ENCODE measurements at places on chromosomes 2 and 18.
A peak's percentile ranks its signal among the peaks of the same experiment; 100 is the strongest.

DNA sequence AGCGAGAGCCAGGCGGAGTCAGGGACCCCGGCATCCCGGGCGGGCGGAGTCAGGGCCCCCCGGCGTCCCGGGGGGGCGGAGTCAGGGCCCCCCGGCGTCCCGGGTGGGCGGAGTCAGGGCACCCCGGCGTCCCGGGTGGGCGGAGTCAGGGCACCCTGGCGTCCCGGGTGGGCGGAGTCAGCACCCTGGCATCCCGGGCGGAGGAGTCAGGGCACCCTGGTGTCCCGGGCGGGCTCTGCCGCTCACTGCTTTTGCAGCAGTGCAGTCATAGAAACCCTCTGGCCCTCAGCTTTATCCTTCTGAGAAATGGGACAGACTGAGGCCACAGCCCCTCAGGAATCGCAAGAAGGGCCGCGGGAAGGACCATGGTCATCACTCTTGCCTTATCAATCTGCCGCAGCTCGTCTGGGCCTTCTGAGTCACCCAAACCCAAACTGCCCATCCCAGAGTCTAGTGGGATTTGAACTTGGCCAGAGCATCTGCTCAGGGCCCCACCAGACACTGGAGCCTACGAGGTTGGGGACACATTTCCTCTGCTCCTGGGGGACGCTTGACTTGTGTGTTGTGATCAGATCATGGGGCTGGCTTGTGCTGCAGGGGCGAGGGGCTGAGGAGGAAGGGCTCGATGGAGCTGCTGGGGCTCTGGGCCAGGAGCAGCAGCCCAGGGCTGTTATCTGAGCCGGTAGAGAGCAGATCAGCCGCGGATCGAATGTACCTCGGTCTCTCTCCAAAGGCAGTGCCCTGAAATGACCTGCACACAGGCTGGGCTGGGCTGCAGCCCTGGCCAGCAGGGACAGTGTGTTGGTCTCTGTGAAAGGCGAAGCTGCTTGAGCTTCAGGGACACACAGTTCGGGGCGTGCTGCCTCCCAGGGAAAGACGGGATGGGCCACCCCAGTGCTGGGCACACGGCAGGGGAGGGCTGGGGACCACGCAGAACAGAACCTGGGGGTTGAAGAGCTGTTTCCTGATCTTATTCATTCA lies 290.1 kb upstream of the HDAC4 start:
- DNase-seq = no peak

GRCh38 chr2:206585335-206585734 lies 57.0 kb upstream of the FAM237A start:
- no peak for DNase-seq

- DNase-seq = no peak
These were observed 187.2 kb downstream of the INO80D start for GRCh38 chr2:205898744-205899143.

DNA sequence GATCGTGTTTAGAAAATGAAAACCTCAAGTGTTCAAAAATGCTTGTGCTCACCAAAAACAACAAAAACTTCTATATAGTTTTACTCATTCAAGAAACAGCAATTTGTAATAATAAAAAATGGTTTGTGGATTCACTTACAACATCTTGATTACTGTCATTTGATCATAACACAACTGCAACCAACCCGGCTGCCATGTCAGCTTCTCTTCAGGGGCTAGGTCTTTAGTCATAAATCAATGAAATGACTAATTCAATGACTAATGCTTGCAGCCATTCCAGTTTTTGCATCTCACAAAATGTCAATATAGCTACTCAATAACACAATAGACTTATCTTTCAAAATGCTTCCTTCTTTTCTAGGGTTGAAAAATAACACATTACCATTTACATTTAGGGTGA lies 128.0 kb downstream of the OLA1 start:
- DNase-seq = no peak

DNA sequence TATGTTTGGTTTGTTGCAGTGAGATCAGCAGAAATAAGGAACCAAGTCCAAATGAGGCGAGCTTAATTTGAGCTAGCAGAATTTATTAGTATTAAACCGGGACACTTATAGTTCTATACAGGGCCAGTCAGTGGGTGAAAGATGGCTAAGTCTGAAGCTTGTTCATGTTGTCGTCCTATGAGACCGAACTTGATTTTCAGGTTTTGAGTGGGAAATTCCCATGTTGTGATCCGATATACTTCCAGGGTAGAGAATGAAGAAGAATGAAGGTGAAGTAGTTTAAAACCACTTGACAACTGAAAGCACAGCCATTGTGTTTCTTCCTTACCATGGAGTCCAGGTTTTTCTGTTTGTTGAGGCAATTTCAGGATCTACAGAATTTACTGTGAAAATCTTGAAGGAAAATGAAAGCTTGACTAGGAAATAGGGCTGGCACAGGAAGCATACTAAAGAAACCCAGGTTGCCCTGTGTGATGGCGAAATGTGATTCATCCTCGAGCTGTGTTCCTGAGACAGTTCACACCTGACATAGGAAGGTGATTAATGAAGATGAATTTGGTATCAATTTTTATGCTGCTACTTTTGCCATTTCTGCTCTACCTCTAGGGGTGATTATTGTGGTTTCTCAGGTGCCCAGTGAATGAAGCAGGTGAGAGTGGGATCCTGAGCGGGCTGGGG lies 37.6 kb upstream of the MGAT5 start:
- no peak for DNase-seq

- DNase-seq = peak; percentile 16
These were observed 1.5 kb downstream of the PROM2 start for GRCh38 chr2:95275601-95276243.

DNA sequence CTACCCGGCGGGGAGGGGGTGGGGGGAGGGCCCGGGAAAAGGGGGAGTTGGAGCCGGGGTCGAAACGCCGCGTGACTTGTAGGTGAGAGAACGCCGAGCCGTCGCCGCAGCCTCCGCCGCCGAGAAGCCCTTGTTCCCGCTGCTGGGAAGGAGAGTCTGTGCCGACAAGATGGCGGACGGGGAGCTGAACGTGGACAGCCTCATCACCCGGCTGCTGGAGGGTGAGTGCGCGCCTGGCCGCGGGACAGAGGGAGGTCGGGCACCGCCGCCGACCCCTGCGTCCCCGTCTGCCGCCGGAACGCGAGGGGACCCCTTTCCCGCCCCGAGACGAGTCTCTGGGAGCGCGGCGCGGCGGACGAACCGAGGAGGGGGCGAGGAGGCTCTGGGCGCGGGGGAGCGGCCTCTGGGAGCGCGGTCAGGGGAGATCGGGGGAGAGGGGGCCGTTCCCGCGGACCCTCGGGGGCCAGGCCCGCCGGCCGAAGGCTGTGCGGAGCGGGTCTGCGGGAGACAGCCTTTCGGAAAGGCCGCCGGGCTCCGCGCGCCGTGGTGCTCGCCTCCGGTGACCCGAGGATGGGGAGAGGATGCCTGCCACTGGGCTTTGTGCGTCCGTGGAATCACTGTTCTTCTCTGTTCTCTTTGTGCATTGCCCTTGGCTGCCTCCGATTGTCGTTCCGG lies 463 bp downstream of the PPP1CB start:
- peak; percentile 24 for DNase-seq

DNA sequence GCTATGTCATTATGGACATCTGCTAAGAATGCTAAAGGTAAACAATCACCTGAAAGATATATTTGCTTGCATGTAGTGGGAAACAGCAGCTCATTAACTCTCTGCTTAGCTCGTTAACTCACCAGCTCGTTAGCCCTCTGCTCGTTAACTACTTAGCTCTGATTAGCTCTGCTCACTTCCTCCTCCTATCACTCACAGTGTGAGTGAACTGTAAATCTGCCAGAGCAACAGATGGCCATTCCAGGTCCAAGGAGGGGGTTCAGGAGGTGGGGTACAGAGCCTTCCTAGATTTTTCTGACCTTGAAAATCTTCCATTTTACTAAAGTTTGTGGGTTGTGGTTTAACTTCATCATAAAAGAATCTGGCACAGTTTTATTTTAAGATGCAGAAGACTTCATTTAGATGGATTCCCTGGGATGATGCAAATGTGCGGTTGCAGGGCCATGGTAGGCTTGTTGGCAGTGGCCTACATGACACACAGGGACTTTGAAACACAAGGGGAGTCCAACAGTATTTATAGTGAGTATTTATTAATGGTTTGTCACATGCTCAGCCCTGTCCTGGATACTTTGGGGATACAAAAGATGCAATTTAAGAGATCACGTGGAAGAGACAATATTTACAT lies 1633.7 kb upstream of the CELF4 start:
- no peak for DNase-seq

GRCh38 chr2:200703127-200703925 lies 108.4 kb upstream of the BZW1 start:
- peak; percentile 81 for DNase-seq

DNA sequence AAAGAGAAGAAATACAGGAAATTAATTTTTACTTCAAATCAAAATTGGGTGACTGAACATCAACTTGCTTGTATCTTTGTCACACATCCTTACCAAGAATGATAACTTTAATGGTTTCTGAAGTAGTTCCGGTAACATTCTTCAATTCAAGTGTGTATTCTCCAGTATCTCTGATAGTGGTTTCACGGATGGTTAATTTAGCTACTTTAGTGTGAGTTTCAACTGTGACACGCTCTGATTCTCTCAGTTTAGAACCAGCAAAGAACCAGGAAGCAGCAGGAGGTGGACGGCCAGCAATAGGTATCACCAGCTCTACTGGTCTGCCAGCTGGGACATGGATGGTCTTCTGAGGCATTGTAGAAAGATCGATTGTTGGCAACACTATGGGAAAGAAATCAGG lies 62.3 kb downstream of the PLEKHA3 start:
- DNase-seq = no peak

DNA sequence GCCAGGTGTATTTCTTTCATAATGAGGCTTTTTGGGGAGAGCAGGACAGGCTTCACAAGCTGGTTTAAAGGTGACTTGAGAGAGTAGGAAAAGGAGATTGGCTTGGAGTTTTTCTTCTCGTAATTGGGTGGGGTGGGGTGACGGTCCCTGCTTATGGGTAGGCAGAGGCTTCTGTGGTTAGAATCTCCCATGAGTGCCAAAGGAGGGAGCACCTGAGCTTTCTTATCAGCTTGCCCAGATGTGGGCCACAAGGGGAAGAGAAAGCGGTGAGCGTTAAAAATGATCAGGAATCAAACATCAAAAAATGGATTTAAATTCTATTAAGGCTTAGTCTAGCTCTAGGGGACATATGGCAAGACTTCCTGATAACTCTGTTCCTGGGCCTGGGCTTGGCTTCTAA lies 9.7 kb upstream of the PNPT1 start:
- no peak for DNase-seq

DNA sequence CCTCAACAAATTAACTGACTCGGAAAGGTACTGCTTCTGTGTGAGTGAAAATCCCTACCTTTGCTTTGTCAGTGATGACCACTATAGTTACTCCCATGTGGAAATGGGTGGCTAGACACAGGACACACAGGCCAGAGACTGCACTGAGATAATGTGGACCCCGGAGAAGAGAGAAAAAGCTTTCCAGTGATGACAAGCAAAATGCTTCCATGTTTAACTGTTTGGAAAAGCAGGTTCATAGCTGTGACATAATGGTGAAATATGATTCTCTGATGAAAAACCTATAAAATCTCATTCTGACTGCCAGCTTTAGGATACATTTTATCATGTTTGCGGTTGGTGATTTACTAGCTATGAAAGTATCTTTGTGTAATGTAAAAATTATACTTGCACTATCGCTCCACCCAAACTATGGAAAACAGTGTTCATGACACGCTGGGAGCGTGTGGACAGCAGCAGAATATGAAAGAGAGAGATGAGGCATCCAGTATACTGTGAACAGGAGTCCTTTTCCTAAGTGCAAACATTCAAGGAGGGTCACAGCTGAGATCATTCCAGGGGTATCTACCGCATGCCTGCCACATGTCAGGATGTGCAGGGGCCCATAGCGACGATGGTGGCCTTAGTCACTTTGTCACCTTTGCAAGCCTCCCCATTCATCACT lies 782.7 kb upstream of the SOX11 start:
- no peak for DNase-seq

DNA sequence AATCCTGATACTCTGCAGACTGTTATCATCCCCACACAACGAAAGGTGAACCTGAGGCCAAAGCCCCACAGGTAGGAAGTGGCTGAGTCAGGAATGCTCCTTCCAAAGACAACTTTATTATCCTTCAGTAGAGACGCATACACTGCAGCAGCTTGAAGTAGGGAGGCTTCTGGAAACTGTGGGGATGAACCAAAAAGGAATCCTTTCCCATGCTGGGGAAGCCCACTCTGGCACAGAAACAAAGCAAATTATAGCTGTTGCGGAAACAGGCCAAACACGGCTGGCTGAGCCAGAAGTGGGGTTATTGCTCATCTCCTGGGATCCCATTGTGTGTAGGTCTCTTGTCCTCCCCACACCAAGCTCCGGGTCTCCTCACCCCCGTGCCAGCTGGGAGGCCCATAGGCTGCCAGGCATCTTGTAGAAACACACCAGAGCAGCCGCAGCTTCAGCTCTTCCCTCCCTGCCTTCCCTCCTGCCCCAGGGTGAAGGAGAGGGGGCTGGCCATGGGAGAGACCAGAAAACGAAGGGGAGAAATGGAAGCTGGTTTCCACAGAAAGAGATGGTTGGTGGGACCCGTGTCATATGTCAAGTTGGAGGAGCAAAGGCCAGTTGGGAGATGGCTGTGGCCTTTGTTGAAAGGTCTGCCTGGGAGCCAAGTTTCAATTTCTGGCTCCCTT lies 176.9 kb upstream of the NABP1 start:
- no peak for DNase-seq

DNA sequence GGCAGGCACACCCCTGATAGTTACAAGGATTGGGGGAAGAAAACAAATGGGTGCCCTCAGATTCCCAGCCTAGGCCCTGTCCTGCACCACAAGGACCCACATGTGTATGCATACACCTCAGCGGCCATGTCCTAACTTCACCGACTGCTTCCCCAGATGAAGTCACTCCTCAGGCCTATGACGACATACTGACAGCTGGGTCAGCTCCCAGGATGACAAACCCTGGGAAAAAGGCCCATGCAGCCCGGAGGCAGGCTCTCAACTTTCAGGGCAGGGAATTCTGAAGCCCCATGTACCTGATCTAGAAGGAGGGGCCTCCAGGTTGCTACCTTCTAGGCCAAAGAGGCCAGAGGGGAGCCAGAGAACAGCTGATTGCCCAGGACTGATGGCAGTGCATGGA lies 11.0 kb upstream of the PLEKHM3 start:
- peak; percentile 30 for DNase-seq

GRCh38 chr2:47301731-47302130 lies 101.2 kb upstream of the MSH2 start:
- DNase-seq = no peak

DNA sequence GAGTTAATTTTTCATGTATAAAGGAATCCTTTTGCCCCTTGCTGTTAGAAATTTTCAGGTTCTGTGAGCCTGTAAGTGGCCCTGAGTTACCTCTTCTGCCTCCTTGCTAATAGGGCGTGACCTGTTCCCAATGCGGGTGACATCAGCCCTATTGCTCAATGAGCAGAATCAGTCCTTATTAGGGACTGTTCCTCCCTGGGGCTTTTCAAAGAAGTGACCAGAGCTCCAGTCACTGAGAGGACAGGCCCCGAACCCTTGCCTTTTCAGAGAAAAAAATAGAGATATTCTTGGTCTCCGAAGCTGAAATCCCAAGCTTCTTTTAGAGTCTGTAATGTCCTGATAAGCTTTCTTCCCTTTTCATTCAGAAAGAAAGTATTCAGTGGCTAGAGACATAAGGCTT lies 8.2 kb upstream of the APOB start:
- peak; percentile 50 for DNase-seq
